NCI-H524 treated with DMSO at 0.1 percent for 48 hours (cell line): ENCODE measurements at places on chromosomes 13 and 19.

GRCh38 chr13:20192158-20192835 lies 441 bp downstream of the GJB2 start:
- no peak for DNase-seq

DNA sequence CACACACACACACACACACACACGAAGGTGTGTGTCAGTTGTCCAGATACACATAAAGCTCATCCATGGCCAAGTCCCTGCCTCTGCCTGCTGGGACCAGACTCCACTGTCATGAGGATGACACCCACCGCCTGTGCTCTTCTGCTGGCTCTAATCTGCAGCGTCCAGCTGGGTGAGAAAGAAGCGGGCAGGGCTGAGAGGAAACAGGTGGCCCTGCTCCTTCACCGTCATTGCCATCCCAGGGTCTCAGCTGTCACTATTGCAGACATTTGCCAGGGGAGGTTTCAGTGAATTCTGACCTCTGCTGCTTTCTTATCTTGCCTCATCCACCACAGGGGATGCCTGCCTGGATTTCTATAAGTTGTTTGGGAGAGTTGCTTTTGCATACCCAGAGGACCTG lies 31.4 kb downstream of the SCGB2B2 start:
- DNase-seq: peak; percentile 78

- DNase-seq: no peak
Observed at GRCh38 chr13:31052478-31052877, 109.2 kb downstream of the HSPH1 start.

GRCh38 chr13:98345107-98345935 lies 168.3 kb upstream of the RNF113B start:
- DNase-seq: no peak

DNA sequence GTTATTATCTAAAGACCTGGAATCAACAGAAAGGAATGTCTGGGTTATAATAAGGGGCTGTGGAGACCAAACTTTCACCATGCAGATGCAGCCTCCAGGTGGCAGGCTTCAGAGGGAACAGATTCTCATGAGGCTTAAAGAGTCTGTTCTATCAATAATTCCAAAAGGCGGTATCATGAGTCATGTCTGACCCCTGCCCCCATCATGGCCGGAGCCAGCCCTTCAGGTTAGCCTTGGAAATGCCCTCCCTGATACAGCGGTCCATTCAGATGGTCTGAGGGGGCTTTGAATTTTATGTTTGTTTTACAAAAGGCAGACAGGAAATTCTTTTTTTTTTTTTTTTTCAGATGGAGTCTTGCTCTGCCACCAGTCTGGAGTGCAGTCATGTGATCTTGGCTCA lies 21.7 kb upstream of the LAMP1 start:
- no peak for DNase-seq
